ENCODE measurements at places on chromosomes 3 and 15.

DNA sequence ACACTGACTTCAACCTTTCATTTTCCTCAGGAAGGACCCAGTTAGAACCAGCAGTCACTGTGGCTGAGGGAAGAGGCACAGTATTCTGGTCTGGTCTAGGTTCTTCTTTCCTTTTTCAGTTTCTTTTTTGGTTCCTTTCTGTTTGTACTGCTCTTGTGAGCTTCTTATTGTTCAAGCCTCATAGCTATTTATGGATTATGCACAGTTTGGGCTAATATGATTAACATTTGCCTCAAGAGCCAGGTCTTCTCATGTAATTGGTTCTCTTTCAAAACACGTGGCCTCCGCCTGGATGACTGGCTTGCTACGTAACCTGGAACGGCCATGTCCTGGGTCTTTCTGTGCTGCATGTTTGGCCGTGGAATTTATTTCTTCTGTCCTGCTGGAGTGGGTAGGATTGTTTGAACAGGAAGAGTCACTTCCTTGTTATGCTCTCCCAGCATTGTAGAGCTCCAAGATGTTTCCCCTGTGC is 43.3 kb downstream of the RBMS3 start:
- peak; percentile 7 for DNase-seq

GRCh38 chr3:12194209-12194608 is 35.5 kb upstream of the TIMP4 start:
- no peak for DNase-seq

DNA sequence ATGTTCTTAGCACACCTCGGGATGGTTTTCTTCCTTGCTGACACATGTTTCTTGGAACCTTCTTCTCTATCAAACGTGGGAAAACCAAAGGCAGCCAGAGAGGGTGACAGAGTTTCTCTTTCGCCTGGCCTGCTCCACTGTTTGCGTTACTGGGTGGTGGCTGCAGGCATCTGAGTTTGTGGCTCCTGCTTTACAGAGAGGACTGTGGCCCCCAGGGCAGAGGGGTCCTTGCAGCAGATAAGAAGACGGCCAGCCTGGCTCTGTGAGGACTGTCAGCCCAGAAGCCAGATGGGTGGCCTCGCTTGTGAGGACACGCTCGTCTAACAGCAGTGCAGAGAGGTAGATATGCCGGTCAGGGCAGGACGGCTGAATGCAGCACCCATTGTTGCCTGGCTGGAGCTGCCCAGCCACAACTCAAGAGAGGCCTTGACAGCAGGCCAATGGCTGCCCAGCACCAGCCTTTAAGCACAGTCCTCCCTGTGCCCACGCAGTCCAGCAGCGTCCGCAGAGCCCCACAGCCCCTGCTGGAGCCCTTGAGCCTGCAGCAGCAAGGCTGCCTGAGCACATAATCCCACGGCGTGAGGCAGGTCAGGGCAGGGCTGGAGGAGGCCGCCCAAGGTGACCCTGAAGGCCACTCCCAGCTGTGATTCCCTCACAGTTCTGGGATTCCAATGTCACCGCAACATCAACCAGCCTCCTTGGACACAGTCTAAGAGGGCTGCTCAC is 15.0 kb upstream of the SPTBN5 start:
- no peak for DNase-seq

GRCh38 chr3:24264748-24265158 is 229.9 kb downstream of the THRB start:
- DNase-seq, result peak; percentile 58

DNA sequence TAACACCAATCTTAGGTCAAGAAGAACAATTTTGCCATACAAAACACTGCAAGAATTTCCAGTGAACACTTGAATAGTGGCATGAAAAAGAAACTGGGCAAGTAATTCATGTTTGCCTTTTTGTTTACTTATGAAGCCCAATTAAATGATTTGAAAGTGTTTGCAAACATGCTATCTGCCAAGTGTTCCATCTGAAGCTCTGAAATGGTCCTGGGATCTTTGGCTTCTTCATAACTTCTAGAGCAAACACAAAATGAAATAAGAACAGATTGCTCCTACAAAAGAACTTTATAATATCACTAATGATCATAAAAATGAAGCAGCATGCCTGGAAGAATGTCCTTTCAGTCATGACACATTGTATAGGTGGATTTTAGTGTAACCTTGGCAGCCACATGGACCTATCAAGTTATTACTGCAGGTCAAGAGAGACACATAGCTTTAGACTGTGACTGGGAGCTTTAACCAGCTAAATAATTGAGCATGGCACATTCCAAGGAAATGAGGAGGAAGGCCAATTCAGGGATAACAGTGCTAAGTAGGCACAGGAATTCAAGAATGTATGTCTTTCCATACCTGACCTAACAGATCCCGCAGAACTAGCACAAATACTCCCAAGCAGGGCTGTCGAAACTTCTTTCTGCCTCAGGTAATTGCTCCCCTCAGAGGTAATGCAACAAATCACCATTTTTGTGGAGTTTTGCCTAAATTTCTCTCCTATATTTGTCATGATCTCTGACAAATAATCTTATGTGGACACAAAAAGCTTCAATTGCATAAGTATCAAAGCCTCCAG is 144.6 kb downstream of the DUT start:
- no peak for DNase-seq
